ENCODE measurements at places on chromosomes 13 and 19.

DNA sequence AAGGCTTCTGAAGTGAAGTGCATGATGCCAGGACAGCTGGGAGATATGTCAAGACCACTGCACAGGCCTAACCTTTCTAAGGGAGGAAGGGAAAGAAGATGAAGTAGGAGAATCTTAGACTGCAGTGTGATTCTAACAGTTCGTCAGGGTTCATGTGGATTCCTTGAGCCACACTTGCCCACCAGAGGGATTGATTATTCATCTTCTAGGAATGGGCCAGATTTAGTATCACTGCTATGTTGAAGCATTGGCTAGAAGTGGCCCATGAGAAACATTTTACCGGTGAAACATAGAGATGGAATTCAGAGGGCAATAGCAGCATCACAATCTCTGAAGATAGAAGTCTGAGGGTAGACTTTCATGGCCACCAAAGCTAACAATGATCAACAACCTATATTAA, 550.8 kb upstream of the SLITRK1 start:
- DNase-seq = peak; percentile 64

GRCh38 chr13:111161601-111162600, 46.8 kb downstream of the ARHGEF7 start:
- no peak for DNase-seq

DNA sequence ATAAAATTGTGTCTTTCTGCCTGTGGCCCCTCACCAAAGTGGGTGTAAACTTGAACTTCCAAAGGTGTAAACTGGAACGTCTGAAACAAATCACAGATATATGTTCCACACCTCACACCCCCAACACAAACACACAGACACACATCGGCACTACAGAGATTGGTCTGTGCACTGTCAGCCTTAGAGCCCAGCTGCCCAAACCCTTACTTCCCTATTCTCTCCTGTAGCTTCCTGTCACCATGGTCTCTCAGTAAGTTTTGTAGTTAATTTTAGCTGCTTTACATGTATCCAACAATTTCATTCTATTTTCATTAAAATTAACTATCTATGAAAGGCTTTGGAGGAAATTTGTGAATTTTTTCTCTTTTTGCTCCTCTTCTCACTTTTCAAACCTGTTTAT, 5.4 kb downstream of the TM9SF2 start:
- no peak for DNase-seq

- no peak for DNase-seq
Observed at GRCh38 chr13:27965343-27965739, 3.8 kb downstream of the CDX2 start.

DNA sequence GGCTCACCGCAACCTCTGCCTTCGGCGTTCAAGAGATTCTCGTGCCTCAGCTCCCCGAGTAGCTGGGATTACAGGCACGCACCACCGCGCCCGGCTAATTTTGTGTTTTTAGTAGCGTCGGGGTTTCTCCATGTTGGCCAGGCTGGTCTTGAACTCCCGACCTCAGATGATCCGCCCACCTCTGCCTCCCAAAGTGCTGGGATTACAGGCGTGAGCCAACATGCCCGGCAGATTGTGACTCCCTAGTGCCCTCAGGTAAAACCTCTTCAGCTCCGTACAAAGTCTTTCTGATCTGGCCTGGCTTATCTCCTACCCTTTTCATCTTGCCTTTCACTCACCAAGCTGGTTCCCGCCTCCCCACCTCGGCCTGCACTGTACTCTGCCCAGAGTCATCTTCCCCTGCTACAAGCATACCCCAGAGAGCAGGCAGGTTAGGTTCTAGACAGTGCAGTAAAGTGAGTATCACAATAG, 15.0 kb downstream of the BICRA start:
- DNase-seq = no peak

- no peak for DNase-seq
Observed at GRCh38 chr19:21094347-21095025, 12.5 kb downstream of the ZNF714 start.

GRCh38 chr19:54616821-54617560, 13.3 kb upstream of the LILRB1 start:
- DNase-seq = no peak

DNA sequence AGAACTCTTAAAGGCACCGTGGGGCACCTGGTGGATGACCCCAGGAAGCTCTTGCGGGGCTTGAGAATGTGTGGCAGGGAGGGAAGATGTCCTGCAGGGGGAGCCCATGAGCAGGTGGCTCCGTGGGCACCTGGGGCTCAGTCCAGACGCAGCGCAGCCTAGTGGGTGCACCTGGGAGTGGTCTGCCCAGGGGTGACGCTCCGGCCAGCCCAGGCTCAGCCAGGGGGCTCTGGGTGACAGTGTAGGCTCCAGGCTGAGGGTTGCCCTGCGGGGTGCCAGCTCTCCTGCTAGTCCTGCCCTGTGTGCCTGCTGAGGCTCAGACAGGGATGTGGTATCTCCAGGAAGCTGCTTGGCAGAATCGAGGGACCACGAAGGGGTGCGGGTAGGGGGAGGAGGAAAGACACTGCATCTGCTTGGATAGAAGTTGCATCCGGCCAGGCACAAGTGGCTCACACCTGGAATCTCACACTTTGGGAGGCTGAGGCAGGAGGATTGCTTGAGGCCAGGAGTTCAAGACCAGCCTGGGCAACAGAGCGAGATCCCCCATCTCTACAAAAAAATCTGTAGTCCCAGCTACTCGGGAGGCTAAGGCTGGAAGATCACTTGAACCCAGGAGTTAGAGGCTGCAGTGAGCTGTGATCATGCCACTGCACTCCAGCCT, 15.0 kb upstream of the PGLS start:
- DNase-seq = no peak

- DNase-seq = no peak
Observed at GRCh38 chr13:41178040-41178439, 16.3 kb downstream of the KBTBD7 start.

GRCh38 chr13:44715287-44716230, 139.4 kb upstream of the TSC22D1 start:
- no peak for DNase-seq

DNA sequence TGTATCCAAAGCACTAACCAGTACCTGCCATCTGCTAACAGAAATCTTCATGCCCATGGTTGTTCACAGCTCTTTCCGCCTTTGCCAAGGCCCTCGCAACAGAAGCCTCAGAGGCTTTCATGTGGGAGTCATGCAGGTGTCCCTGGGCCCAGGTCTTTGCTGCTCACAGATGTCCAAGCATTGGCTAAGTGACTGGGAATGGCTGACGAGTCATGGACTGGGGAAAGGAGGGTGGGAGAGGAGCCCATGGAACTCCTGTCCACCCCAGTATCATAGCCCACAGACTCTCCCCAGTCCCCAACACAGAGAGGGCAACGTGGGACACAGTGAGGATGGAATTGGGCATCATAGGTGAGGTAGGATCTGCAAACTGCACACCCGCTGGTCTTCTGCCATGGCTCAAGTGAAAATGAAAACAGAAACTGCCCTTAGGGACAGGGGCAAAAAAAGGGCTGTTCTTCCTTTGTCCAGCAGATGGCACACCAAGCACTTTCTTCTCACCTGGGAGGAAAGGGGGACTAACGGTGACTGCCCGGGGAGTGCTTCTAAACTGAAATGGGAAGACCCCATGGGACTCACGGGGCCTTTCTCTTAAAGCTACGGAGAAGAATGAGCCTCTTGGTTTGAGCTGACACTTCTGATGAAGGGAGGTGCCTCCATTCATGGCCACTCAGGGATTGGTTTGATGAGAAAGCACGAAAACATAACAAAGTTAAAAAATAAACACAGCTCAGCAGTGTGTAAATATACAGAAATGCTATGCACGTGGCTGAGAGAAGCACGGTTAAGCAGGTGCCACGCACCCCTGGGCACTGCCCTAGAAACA, 11.1 kb upstream of the DHRS12 start:
- no peak for DNase-seq

DNA sequence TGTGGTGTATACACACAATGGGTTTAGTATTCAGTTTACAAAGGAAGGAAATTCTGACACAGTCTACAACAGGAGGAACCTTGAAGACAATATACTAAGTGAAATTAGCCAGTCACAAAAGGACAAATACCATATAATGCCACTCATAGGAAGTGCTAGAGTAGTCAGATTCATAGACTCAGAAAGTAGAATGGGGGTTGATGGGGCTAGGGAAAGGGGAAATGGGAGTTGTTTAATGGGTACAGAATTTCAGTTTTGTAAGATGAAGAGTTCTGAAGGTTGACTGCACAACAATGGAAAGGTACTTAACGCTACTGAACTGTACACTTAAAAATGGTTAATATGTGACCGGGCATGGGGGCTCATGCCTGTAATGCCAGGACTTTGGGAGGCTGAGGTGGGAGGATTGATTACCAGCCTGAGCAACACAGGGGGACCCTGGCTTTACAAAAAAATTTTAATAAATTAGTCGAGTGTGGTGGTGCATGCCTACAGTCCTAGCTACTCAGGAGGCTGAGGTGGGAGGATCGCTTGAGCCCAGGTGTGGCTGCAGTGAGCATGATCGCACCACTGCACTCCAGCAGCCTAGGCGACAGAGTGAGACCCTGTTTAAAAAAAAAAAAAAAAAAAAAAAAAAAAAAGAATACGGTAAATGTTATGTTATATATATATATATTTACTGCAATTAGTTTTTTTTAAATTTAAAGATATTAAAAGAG, 45.0 kb downstream of the SLC15A1 start:
- no peak for DNase-seq

DNA sequence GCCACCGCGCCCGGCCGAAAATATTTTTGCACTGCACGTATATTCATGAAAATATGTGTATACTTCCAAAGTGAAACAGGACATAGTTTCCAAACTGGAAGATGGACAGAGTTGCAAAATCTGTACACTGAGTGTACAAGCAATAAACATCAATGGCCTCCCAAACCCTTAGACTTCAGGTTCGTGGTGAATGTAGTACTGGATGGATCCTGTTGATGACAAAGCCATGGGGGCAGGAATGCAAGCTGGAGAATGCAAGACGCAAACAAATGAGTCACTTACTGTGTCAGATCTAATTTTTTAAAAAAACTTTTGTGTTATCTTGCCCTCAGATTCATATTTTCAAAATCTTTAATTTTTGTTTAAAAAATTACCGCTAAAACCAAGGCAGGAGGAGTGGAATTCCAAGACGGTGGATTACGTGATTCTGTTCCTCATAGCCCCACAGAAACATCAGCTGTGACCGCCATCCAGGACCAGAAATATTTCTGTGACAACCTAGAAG, 12.7 kb upstream of the LILRA2 start:
- DNase-seq = peak; percentile 9

GRCh38 chr13:40063703-40064102, 408.2 kb downstream of the COG6 start:
- DNase-seq = no peak

- DNase-seq = no peak
Observed at GRCh38 chr19:46546194-46546896, 50.7 kb upstream of the PNMA8B start.
